ENCODE measurements at places on chromosomes 3 and 15.

GRCh38 chr3:66738625-66739365 is 238.0 kb upstream of the LRIG1 start:
- DNase-seq, result no peak

- no peak for DNase-seq
These were observed 208.9 kb upstream of the TPM1 start for GRCh38 chr15:62833646-62834045.

DNA sequence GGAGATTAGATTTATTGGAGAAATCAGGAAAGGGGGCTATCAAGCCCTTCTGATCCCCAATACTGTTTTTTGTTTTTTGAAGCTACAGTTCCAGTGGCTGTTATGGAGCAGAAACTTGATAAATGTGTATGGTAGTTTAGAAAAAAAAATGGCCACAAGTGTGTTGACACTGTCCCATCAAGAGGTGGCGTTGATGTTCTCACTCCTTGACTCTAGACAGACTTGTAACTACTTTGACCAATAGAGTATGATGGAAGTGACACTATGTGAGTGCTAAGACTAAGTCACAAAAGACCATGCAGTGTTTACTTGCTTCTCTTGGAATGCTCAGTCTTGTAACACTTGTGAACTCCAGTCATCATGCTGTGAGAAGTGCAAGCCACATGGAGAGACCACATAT is 356.7 kb downstream of the PDCD6IP start:
- DNase-seq, result no peak

DNA sequence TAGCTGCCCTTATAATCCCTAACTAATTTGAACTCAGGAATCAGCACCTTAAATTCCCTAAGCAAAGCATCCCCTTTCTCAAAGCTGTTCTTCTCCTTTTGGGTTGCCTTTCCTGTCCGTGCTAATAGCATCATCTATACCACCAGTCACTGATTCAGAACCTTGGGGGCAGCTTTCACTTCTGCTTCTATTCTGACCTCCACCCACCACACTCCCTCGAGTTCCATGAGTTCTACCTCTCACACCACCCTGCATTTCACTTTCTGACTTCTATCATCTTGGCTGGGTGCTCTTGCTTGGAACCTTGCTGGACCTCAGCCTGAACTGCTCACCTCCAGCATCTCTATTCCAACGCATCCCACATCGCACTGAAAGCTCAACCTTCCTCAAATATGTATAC is 55.4 kb upstream of the KCNMB2 start:
- DNase-seq, result no peak

DNA sequence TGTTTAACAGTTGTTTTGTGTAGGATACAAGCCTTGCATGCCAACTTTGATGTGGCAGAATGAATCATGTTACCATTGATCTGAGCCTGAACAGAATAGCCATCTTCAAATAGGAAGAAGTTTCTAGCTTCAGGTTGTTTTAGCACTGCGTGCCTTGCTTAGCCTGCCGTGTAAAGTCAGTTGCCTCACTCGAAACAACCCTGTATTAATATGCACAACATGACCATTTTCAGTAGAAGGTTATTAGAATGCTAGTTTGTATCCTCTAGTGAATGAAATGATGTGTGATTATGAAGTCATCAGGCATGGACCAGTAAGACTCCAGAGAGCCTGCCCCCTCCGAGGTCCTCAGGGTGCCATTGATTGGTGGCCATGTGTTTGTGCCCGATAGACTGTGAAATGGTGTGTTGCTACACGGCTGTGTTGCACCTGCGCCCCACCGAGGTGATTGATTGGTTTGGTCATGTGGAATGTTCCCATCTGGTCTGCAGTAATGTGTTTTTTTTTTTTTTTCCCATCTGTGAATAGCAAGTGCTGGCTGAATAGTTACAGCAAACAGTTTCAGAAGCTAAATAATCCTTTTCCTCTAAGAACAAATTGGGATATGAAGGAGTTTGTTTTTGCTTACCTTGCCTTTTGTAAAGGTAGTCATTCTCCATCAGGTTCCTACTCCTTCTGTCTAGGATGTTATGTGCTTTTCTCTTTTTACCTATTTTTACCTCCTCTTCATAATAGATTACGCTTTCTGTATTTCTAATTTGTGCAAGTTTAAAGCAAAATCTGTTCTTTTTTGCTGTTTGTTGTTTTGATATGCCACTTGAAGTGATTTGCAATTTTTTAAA is 214.9 kb downstream of the TCF12 start:
- peak; percentile 32 for DNase-seq

GRCh38 chr3:144552346-144553057 is 580.9 kb downstream of the DIPK2A start:
- DNase-seq, result no peak

DNA sequence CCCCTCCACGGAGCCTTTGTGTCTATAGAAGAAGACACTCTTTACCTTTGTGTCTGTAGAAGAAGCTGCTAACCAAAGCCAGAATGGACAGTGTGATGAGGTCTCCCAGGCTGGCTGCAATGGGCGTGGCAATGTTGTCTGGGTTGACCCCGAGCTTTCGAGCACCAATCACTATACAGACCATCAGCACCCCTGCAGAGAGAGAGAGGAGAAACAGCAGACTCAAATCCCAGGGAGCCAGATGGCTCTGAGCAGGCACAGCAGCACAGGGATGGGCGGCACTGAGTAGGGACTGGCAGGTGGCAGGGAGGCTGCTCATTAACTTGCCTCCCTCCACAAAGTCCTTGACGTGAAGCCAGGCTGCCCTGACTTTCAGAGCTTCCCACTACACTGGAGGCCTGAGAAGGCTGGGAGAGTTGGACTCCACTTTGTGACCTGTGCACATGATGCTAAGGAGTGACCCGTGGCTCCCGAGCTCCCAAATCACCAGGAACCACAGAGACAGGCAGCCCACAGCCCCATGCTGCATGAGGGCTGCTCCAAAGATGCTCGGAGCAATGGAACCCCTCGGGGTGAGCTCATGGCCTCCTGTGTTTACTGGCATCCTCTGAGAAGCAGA is 53.9 kb downstream of the ROPN1B start:
- peak; percentile 28 for DNase-seq

DNA sequence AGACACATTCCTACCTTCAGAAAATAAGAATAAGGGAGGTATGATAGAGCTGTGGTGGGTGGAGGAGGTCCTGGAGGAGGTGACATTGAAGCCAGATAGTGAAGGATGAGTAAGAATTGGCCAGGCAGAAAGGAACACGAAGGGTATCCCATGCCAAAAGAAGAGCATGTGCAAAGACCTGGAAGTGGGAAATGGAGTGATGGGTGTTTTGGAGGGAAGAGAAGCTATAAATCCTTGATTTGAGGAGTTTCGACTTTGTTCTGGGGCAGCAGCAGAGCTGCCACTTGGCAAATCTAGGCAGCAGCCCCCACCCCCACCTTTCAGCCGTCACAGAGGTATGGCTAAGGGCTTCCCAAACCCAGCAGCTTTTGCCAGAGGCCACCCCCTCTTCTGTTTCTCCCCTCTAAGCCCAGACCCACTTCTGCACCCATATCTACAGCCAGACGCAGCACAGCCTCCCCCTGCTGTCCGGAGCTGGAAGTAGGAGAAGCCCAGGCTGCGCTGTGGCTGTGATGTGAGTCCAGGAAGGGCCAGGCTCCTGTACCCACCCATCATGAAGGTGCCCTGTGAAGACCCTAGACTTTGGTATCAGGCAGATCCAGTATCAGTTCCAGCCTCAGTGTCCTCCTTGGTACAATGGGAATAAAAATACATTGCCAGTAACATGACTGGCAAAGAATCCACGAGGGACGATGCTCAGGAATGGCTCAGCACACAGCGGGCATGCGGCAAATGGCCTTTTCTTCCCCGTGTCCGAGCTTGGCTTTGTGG is 188.7 kb upstream of the LINGO1 start:
- peak; percentile 85 for DNase-seq

- no peak for DNase-seq
These were observed 66.5 kb downstream of the LEKR1 start for GRCh38 chr3:156892701-156893100.

DNA sequence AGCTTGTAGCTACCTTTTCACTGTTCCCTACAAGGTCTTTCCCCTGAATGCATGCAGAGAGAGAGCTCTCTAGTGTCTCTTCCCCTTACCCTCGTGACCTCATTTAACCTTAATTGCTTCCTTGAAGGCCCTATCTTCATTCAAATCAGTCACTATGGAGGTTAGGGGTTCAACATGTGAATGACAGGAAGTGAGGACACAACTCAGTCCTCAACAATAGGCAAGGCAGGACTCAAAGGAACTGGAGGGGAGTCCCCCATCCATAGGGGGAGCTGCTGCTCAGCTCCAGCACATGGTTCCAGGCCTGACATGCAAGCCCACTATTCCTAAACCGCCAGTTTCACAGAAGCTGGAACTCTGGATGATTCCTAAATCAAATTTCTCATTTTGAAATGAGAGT is 33.8 kb upstream of the GYG1 start:
- DNase-seq, result peak; percentile 42

GRCh38 chr3:128497305-128498126 is 4.5 kb upstream of the GATA2 start:
- DNase-seq, result peak; percentile 95

- no peak for DNase-seq
These were observed 31.1 kb downstream of the AGTR1 start for GRCh38 chr3:148728753-148729152.

DNA sequence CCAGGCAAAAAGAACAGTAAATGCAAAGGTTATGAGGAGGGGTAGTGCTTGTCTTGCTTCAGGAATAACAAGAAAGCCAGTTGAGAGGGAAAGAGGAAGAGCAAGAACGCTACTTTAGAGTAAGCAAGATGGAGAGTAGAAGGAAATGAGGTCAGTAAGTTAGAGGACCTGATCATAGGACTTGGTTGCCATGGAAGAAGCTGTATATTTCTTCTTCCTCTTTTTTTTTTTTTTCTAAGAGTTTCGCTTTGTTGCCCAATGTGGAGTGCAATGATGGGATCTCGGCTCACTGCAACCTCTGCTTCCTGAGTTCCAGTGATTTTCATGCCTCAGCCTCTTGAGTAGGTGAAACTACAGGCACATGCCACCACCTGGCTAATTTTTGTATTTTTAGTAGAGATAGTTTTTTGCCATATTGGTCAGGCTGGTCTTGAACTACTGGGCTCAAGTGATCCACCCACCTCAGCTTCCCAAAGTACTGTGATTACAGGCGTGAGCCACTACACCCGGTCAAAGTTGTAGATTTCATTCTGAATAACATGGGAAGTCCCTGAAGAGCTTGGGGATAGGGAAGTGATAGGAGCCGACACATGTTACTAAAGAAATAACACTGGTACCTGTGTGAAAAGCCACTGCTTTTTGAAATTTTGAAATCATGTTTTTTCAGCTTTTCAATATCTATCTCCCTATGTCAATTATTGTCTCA is 527.9 kb upstream of the NAALADL2 start:
- DNase-seq, result no peak

- no peak for DNase-seq
These were observed 106.4 kb upstream of the SLC2A2 start for GRCh38 chr3:171132873-171133272.
